ENCODE measurements at places on chromosomes 3 and 15. TPM values are rescaled to one million over a fixed set of nuclear protein-coding genes. Genes with fewer than 3 reads are reported as not detected.
A peak's percentile ranks its signal among the peaks of the same experiment; 100 is the strongest.

Gene GPR15
- total RNA-seq: 2.9 TPM

Gene CLRN1
- not detected for total RNA-seq

DNA sequence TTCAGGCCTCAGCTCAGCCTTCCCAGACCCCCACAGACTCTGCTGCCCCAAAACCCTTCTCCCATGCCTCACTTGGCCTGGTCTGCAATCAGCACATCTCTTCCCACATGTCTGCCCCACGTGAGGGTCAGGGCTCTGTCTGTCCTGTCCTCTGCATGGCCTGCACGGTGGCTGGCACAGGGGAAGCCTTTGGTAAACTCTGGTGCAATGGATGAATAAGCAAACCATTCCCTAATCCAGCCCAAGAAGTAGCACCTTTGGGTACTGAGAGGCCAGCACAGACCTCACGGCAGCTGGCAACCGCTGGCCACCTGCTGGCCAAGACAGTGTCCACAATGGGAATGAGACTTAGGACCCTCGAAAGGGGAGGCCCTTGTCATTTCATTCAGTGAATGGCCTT is 27.7 kb downstream of the ABTB1 start:
- no peak overlapping the region for H3K27ac ChIP-seq
- H3K4me1 ChIP-seq: peaks cover 7% of the 10 kb centered on the region
- H3K36me3 ChIP-seq: no peaks in the 10 kb centered on the region
- H3K27me3 ChIP-seq: no peaks in the 10 kb centered on the region

DNA sequence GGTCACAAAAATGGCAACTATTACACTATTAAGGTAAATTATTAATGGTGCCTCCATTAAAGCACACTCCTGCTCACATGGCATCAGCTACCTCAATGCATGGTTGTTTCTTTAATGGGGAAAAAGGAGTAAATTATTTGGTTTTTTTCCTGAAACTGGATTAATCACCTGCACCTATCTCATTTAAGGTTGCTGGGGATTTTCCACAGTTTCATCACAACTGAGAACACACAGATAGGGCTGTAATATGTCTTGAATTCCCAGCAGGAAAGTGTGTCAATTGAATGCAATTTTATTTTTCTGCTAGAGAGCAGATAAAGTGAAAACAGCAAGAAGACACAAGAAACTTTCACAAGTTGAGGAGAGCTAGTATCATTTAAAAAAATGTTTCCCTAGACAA is 36.4 kb downstream of the RFTN1 start:
- H3K36me3 ChIP-seq: no peaks in the 10 kb centered on the region
- H3K27ac ChIP-seq: no peak overlapping the region
- no peaks in the 10 kb centered on the region for H3K4me1 ChIP-seq

DNA sequence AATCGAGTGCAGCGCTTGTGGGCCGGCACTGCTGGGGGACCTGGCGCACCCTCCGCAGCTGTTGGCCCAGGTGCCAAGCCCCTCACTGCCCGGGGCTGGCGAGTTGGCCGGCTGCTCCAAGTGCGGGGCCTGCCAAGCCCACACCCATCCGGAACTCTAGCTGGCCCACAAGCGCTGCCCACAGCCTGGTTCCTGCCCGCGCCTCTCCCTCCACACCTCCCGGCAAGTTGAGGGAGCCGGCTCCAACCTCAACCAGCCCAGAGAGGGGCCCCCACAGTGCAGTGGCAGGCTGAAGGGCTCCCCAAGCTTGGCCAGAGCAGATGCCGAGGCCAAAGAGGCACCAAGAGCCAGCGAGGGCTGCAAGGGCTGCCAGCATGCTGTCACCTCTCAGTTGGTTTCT is 73.4 kb downstream of the PLXNA1 start:
- DNase-seq: no peak
- H3K4me3 ChIP-seq: no peak overlapping the region
- no peaks in the 10 kb centered on the region for H3K27me3 ChIP-seq

DNA sequence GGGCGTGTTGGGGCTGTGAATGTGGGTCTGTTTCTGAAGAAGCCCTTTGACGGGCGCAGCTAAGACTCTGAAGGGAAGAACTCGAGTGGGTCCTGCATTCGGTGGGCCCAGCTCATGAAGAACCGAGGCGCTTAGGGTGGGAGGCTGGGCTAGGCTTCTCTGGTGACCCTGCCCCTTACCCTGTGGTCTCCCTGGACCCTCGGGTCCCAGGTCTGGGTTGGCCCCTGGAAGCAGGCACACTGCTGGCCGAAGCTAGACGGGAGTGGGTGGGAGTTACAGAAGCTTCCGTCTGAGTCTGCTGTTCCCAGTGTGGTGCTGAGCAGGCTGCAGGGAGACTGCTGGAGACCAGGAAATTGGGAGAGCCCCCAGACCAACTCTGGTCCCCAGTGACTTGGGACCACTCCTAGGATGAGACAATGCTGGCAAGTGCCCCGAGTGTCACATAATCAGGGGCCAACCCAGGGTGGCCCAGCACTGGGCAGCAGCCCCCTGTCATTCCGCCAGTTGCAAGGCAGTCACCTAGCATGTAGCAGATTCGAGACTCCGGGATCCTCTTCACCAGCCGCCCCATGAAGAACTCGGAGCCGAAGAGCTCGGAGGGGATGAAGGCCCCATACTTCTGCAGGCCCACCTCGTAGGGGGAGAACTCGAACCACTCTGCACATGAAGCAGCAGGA is 16.7 kb upstream of the EHD4 start:
- no peaks in the 10 kb centered on the region for H3K4me1 ChIP-seq
- H3K27me3 ChIP-seq: no peaks in the 10 kb centered on the region
- DNase-seq: no peak
- no peak overlapping the region for H3K27ac ChIP-seq
- no peaks in the 10 kb centered on the region for H3K36me3 ChIP-seq

DNA sequence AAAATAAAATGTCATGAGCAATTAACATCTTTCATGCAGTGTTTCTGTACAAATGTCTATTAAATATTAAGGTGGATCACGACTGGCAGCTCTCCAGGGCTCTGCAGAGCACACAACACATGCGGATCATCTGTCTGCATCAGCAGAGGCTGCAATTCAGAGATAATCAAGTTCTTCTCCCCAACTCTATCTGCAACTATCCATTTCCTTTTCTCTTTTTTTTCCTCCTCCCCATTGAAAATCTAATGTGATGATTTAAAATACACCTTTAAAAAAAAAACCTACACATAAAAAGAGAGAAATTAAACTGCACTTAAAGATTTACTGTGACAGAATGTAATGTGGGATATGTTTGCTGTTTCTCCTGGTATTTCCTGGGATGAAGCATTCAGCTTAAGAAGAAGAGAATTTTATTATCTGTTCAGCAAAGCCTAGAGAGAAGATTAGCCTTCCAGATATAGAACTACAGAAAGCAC is 352.6 kb upstream of the CCDC54 start:
- no peak overlapping the region for H3K4me3 ChIP-seq
- no peak for DNase-seq
- no peaks in the 10 kb centered on the region for H3K36me3 ChIP-seq
- H3K27me3 ChIP-seq: no peaks in the 10 kb centered on the region
- no peak overlapping the region for H3K27ac ChIP-seq

DNA sequence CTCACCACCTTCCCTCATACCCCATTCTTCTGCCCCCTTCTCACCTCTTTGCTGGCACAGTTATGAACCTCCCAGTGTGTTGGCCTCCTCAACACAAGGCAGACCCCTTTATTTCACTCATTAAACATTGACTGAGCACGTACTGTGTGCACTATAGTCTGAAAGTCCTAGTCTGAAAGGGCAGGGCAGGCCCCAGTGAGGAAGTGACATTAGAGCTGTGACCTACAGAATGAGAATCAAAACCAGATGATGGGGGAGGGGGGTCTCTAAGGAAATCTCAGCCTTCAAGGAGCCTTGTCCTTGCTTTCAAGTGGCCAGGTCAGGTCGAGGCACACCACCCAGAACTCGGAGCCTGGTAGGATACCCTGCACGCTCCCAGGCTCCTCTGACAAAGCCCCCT is 3.5 kb downstream of the SLC28A1 start:
- DNase-seq: no peak
- H3K4me1 ChIP-seq: no peaks in the 10 kb centered on the region
- no peak overlapping the region for H3K4me3 ChIP-seq
- H3K27me3 ChIP-seq: no peaks in the 10 kb centered on the region
- H3K27ac ChIP-seq: no peak overlapping the region

- H3K4me1 ChIP-seq: no peaks in the 10 kb centered on the region
- DNase-seq: no peak
- H3K36me3 ChIP-seq: no peaks in the 10 kb centered on the region
Measured at GRCh38 chr3:10419637-10420232, 85.7 kb downstream of the ATP2B2 start.

DNA sequence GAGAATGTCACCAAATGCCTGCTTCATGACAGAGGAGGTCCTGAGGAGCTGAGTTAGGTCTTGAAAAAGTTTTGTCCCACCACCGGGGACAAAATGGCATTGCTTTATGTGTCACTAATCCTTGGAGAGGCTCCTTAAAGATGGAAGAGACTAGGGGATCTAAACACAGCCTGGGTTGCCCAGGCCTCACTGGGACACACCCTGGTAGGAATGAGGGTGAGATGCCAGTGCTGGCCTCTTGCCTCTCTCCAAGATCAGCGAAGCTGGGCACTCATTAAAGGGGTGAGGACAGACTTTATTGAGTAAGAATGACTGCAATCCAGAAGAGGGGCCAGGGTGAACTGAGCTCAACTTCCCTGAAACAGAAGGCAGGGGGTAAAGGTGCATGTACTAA is 58.5 kb upstream of the KLF13 start:
- H3K4me1 ChIP-seq: peaks cover 60% of the 10 kb centered on the region
- DNase-seq: peak; percentile 30
- H3K27me3 ChIP-seq: no peaks in the 10 kb centered on the region
- no peak overlapping the region for H3K4me3 ChIP-seq
- H3K36me3 ChIP-seq: no peaks in the 10 kb centered on the region
- no peak overlapping the region for H3K27ac ChIP-seq

DNA sequence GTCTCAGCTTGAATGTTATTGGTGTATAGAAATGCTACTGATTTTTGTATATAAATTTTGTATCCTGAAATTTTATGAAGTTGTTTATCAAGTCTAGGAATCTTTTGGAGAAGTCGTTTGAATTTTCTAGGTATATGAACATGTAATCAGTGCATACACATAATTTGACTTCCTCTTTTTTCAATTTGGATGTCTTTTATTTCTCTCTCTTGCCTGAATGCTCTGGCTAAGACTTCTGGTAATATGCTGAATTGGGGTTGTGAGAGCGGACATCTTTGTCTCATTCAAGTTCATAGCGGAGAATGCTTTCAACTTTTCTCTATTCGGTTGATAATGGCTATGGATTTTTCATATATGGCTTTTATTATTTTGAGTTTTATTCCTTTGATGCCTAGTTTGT is 100.9 kb upstream of the MCTP2 start:
- H3K4me1 ChIP-seq: no peaks in the 10 kb centered on the region
- no peak for DNase-seq
- no peak overlapping the region for H3K27ac ChIP-seq
- no peaks in the 10 kb centered on the region for H3K27me3 ChIP-seq
- H3K4me3 ChIP-seq: no peak overlapping the region

GRCh38 chr3:14441240-14441919 is 39.0 kb downstream of the SLC6A6 start:
- no peak overlapping the region for H3K27ac ChIP-seq
- no peaks in the 10 kb centered on the region for H3K36me3 ChIP-seq
- no peak overlapping the region for H3K4me3 ChIP-seq
- no peaks in the 10 kb centered on the region for H3K27me3 ChIP-seq
- DNase-seq: no peak
- peaks cover 12% of the 10 kb centered on the region for H3K4me1 ChIP-seq

DNA sequence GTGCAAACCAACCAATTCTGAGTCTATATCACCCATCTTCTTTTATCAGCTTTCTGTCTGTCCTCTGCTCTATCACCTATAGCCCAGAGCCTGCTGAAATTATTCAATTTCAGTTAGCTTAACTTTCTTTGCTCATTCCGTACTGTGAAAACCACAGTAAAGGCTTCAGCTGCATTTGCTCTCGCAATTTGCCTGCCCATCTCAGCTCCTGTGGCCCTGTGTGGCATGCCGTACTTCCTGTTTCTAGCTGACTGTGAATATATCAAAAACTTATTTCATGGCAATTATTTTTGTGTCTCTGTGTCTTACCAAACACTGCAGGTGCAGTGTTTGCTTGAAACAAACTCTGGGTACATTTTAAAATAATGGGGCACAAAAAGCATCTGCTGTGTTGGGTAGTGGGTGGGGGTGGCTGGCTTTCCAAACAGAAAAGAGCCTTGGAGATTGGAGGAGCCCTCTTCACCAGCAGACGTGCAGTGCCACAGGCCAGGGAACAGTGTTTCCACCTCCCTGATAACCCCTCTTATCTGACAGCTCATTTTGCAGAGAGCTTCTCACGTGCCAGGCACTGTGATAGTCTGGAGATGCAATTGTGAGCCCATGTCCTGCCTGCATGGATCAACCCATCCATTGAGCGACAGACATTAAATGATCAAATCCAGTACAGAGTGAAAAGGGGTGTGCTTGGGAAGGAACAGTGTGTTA is 45.2 kb downstream of the GASK1A start:
- no peaks in the 10 kb centered on the region for H3K4me1 ChIP-seq
- no peaks in the 10 kb centered on the region for H3K36me3 ChIP-seq
- no peak overlapping the region for H3K27ac ChIP-seq
- DNase-seq: no peak
- no peaks in the 10 kb centered on the region for H3K27me3 ChIP-seq

DNA sequence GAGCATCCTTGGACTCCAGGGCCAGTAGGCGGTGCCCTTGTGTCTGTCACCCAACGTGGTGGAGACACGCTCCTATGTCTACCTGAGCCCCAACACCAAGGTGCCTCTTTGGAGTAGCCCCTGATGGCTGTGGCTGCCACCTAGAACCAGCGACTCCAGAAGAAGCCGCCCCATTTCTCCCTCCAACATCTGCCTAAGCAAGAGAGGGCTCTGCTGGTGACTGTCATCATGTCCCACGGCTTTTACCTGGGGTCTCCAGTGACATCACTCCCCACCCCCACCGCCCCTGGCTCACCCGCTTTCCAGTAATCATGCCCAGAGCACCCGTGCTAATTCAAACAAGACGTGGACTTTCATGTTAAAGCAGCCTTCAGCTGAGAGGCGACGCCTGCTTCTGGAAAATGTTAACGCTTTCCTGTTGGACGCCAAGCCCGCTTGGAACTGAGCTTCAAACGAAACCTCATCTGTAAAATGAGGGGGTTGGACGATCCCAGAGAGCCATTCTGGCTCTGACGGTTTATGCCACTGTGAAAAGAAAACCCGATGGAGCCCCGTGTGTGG is 57.0 kb downstream of the ISG20 start:
- H3K36me3 ChIP-seq: no peaks in the 10 kb centered on the region
- H3K27ac ChIP-seq: no peak overlapping the region
- H3K4me3 ChIP-seq: no peak overlapping the region
- DNase-seq: no peak
- H3K4me1 ChIP-seq: no peaks in the 10 kb centered on the region
- H3K27me3 ChIP-seq: no peaks in the 10 kb centered on the region

- no peaks in the 10 kb centered on the region for H3K36me3 ChIP-seq
- H3K4me1 ChIP-seq: no peaks in the 10 kb centered on the region
- H3K4me3 ChIP-seq: no peak overlapping the region
- no peaks in the 10 kb centered on the region for H3K27me3 ChIP-seq
- H3K27ac ChIP-seq: no peak overlapping the region
Measured at GRCh38 chr15:31587583-31587982, 260.9 kb downstream of the KLF13 start.

DNA sequence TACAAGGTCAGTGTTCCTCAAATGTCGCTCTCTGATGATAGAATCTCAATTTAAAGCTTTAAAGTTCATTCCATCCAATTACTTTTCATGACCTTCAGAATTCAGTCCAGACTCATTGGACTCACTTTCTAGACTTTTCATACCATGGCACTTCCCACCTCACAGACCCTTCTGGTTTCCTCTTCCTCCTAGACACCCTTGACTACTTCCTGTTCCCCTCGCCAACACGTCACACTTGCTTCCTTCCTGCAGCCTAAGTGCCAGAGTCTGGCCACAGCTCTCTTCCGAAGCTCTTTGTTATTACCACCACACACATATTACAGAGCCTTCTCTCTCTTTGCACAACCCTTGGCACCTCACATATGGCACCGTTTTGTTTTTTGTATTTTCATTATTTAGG is 59.1 kb upstream of the UMPS start:
- H3K36me3 ChIP-seq: peaks cover 9% of the 10 kb centered on the region
- H3K27ac ChIP-seq: no peak overlapping the region
- H3K4me1 ChIP-seq: no peaks in the 10 kb centered on the region
